ENCODE measurements at places on chromosomes 4 and X.

GRCh38 chr4:138409670-138410069, 167.5 kb upstream of the SLC7A11 start:
- DNase-seq = no peak

DNA sequence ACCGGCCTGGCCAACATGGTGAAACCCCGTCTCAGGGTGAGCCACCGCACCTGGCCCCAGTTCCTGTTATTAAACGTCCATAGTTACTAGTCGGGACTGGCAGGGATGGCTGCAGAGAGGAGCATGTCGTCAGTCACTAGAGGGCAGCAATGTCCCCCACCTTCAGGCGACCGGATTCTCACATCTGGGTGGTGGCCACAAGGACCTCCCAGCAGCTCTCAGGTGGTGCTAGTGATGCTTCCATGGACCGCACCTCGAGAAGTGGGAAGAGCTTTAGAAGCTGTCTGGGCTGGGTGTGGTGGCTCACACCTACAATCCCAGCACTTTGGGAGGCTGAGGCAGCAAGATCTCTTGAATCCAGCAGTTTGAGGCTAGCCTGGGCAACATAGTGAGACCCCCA, 13.3 kb upstream of the IL3RA start:
- DNase-seq = peak; percentile 34

DNA sequence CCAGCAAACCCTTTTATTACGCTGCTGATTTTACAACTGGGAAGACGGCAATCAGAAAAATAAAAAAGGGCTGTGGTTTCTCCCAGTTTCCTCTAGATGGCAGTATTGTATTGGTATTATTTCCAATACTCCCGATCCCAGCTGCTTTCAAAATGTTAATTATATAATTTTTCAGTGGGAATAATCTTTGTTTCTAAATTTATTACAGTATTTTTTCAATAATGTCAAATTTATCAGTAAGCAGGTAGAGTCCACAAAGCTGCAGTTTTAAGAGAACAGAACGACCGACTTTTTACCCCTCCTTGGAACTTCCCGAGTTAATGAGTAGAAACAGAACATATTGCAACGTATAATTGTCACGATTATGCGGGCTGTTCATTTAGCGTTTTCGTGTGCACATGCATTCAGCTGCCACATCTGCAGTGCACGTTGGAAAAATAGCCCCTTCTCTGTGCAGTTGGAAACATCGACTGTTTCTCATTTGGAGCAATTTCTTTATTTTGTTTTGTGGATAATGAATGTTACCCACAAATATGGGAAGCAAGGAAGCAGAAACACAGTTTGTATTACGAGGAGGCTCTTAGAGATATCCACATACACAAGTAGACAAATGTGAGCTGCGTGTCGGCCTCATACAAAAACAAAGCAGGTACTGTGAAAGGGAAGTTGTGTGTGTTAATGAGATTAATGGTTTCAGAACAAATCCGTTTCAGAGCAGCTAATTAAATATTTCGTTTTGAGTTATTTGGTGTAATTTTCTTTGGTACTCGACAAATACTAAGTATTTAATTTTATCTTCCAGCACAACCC, 188.0 kb downstream of the STIM2 start:
- peak; percentile 61 for DNase-seq

DNA sequence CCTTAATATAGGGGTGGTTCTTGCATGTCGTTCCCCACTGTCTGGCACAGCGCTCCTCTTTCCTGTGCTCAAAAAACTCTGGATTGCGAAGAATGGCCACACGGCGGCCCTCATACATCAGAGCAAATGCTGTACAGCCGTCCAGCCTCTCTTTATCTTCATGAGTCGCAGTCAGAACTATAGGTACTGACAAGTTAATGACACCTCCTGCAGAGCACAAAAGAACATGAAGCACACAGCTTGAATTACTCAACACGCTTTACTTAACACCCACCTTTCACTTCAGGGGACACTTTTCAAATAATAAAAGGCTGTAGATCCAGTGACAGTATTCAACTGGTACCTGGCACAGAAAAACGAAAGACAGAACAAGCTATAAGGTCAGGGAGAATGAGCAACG, 65.3 kb downstream of the PAPSS1 start:
- no peak for DNase-seq

DNA sequence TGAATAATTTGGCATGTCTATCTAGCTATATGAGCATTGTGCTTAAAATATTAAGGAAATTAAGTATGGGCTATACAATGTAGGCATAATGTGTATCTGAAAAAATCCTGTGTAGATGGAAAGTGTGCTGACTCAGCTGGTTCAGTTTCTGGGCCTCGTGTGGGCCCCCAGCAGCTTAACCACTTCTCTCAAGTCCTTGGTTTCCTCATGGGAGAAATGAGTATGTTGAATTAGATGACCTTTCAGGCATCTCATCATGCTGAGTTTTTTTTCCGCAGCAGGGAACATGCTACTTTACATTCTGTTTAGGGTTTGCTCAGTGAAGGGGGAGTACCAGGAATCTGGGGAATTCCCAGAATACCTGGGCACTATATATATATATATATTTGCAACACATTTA, 30.5 kb downstream of the RHOH start:
- no peak for DNase-seq

GRCh38 chr4:174365018-174365587, 81.4 kb downstream of the CEP44 start:
- peak; percentile 64 for DNase-seq

- DNase-seq = no peak
Measured at GRCh38 chr4:32519060-32519459, 1798.9 kb downstream of the PCDH7 start.
